ENCODE measurements at places on chromosomes 5 and 9. TPM values are rescaled to one million over a fixed set of nuclear protein-coding genes. Genes with fewer than 3 reads are reported as not detected.
A peak's percentile ranks its signal among the peaks of the same experiment; 100 is the strongest.

The GABRP gene
- total RNA-seq = 0.03 TPM

The CNTLN gene
- 10.1 TPM for total RNA-seq

The FGD3 gene
- 0.68 TPM for total RNA-seq

The MAMDC2 gene
- total RNA-seq = 28.7 TPM

The SLC1A3 gene
- 8.5 TPM for total RNA-seq

The NEUROG1 gene
- total RNA-seq = not detected

The CENPK gene
- 134 TPM for total RNA-seq

The CARD9 gene
- not detected for total RNA-seq

The ENTR1 gene
- total RNA-seq = 52.3 TPM

The ADRB2 gene
- 0.40 TPM for total RNA-seq

The GPR150 gene
- total RNA-seq = 0.12 TPM

The COL5A1 gene
- 14.2 TPM for total RNA-seq

GRCh38 chr9:81394881-81395675, 294.3 kb downstream of the TLE1 start:
- H3K4me3 ChIP-seq = no peak overlapping the region
- no peaks in the 10 kb centered on the region for H3K27me3 ChIP-seq
- no peak overlapping the region for H3K27ac ChIP-seq
- H3K4me1 ChIP-seq = peaks cover 23% of the 10 kb centered on the region
- no peak for DNase-seq
- no peaks in the 10 kb centered on the region for H3K36me3 ChIP-seq

DNA sequence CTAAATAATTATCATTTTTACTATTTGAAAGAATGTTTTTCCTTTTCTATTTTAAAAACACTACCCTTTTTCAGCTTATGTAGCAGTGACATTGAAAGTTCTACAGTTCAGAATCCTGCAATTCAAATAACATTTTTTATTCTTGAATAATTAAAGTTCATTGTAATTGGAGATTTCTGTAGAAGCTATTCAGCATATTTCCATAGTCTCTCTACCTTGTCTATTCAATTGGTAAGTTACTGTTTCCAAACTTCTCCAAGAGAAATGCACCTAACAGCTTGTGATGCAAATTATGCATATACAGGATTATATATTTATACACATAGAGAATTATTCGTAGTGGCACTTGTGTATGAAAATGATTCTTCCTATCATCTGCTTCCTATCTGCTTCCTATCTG, 149.7 kb upstream of the ARRDC3 start:
- H3K36me3 ChIP-seq = no peaks in the 10 kb centered on the region
- no peak overlapping the region for H3K27ac ChIP-seq
- no peak overlapping the region for H3K4me3 ChIP-seq
- no peaks in the 10 kb centered on the region for H3K27me3 ChIP-seq

DNA sequence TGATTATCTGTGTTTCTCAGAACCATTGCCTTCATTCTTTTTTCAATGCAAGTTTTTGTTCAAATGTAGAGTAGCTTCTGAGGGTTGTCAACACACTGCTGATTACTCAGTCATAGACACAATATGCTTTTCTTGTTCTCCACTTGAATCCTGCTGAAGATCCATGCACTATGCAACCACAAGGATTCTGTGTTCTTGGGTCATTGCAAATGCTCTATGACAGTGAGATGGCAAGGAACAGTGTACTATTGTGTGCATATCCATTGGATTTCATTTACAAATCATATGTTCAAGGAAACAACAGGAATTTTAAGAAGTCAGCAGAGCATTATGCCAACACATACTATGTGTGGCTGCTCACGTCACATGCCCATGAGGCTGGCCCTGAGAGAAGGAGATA, 1590.2 kb downstream of the EFNA5 start:
- no peak overlapping the region for H3K27ac ChIP-seq
- no peak overlapping the region for H3K4me3 ChIP-seq
- H3K27me3 ChIP-seq = no peaks in the 10 kb centered on the region
- H3K4me1 ChIP-seq = peaks cover 9% of the 10 kb centered on the region

DNA sequence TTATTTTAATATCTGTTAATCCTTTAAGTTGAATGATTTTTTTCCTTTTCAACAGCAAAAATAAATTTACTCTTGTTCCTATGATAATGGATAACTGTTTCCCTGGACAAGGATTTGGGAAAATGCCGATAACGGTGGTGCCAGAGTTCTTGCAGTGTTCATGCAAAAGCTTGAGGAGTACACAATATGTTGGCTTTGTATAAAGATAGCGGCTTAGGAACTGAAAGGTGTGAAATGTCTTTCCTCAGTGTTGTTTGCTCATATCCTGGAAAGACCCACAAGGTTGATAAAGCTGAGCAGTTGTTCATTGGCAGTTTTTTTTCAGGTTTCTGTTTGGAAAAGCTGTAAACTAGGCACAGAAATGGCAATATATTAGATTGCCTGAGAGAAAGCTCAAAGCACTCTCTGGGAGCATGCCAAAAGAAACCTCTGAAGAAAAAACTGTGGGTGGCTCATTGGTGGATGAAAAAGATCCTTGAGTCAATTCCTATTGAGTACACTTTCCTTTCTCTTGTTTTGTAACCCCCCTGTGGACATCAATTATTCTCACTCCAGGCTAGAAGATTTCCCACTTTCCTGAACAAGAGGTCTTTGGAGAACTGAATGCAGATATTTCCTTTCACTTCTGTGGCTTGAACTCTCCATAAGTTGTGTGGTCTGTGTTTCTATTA, 117.2 kb upstream of the RGMB start:
- peaks cover 48% of the 10 kb centered on the region for H3K4me1 ChIP-seq
- peak overlapping the region; percentile 96 for H3K27ac ChIP-seq
- H3K4me3 ChIP-seq = peak overlapping the region; percentile 25
- H3K27me3 ChIP-seq = no peaks in the 10 kb centered on the region
- peak; percentile 83 for DNase-seq

GRCh38 chr9:114938687-114939575, 8.5 kb upstream of the TNFSF8 start:
- no peaks in the 10 kb centered on the region for H3K4me1 ChIP-seq
- no peak overlapping the region for H3K27ac ChIP-seq
- DNase-seq = no peak
- H3K27me3 ChIP-seq = peaks cover 68% of the 10 kb centered on the region
- H3K4me3 ChIP-seq = no peak overlapping the region

- no peaks in the 10 kb centered on the region for H3K36me3 ChIP-seq
- DNase-seq = peak; percentile 85
- peaks cover 98% of the 10 kb centered on the region for H3K27me3 ChIP-seq
- H3K4me1 ChIP-seq = peaks cover 18% of the 10 kb centered on the region
- no peak overlapping the region for H3K27ac ChIP-seq
- peak overlapping the region; percentile 38 for H3K4me3 ChIP-seq
Measured at GRCh38 chr5:77973253-77973609, 197.1 kb upstream of the TBCA start.

DNA sequence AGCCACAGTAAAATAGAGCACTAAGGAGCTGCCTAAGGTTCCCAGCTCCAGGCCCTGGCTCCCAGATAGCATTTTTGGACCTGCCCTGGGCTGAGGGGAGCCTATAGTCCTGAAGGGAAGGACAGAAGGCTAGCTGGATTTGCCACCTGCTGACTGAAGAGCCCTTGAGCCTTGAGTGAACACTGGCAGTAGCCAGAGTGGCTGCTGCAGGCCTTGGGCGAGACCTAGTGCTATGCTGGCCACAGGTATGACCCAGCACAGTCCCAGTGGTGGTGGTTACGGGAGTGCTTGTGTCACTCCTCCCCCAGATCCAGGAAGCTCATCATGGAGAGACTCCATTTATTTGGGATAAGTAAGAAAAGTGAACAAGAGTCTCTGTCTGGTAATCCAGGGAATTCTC, 10.3 kb upstream of the STX17 start:
- H3K4me1 ChIP-seq = peaks cover 13% of the 10 kb centered on the region
- DNase-seq = no peak
- no peaks in the 10 kb centered on the region for H3K27me3 ChIP-seq
- H3K36me3 ChIP-seq = no peaks in the 10 kb centered on the region

GRCh38 chr5:170095646-170096045, 10.1 kb upstream of the FOXI1 start:
- H3K36me3 ChIP-seq = no peaks in the 10 kb centered on the region
- no peak overlapping the region for H3K27ac ChIP-seq
- H3K4me1 ChIP-seq = peaks cover 14% of the 10 kb centered on the region
- DNase-seq = no peak
- peaks cover 15% of the 10 kb centered on the region for H3K27me3 ChIP-seq

DNA sequence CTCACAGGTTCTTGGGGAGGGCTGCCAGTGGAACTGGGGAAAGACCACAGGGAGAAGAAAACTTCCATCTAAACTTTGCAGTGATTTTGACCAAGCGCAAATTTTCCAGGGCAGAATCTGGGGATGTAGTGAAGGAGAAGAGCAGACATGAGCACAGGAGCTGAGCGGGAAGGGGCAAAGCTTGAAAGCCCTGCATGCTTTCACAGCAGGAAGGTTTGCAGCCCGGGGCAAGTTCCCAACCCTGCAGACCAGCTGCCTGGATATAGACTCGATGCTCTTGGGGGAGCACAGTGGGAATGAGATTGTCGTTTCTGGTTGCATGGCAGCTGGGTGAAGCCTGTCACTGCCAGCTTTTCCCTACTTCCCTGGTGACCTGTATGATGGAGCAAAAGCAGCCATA, 276.8 kb upstream of the RORB start:
- no peak for DNase-seq
- H3K4me3 ChIP-seq = no peak overlapping the region
- no peak overlapping the region for H3K27ac ChIP-seq
- H3K36me3 ChIP-seq = no peaks in the 10 kb centered on the region
- no peaks in the 10 kb centered on the region for H3K27me3 ChIP-seq

DNA sequence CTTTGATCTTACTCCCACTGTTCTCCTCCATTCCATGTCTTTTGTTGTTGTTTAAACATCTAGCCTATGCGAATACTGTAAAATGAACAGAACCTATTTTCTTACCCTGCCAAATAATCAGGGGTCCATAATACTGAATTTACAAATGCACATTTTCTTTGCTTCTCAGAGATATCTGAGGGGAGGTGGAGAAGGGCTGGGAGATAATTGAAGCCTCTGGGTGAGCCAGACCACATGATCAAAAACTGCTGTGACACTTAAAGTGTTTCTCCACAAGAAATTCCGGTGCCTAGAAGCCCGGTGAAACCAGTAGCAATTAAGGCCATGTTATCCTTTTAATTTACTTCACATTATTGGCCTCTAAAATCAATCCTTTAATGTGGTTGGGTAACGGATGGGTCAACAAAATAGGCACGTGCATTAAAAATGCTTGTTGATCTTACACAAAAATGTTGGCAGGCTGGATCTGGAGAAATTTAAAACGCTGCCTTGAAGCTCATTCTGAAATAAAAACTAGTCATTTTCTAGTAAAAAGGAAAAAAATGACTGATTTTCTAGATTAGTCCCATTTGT, 10.8 kb downstream of the SEMA6A start:
- peaks cover 94% of the 10 kb centered on the region for H3K4me1 ChIP-seq
- no peak overlapping the region for H3K27ac ChIP-seq
- H3K27me3 ChIP-seq = no peaks in the 10 kb centered on the region
- H3K4me3 ChIP-seq = no peak overlapping the region
- no peaks in the 10 kb centered on the region for H3K36me3 ChIP-seq
- DNase-seq = no peak

DNA sequence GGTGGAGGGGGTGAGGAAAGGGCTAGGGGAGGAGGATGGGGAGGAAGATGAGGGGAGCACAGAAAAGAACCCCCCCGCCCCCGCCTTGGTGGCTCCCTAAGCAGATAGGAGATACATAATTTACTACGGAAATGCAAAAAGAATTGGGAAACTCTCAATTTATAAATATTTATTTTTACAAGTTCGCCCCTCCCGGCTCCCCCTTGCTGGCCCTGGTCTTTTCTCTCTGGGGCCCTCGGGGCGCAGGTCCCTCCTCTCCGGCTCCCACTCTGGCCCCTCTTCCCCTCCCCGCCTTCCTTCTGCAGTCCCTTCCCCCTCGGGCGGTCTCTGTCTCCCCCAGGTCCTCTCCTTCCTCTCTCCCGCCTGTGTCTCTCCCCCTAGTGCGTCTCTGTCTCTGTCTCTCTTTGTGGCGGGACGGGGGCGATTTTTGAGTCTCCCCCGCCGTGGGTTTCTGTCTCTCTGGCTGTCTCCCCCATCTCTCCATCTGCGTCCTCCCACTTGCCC, 173.6 kb upstream of the IER5L start:
- H3K36me3 ChIP-seq = no peaks in the 10 kb centered on the region
- peak overlapping the region; percentile 19 for H3K27ac ChIP-seq
- H3K27me3 ChIP-seq = no peaks in the 10 kb centered on the region
- peaks cover 14% of the 10 kb centered on the region for H3K4me1 ChIP-seq
- DNase-seq = peak; percentile 81
- peak overlapping the region; percentile 50 for H3K4me3 ChIP-seq

- H3K27me3 ChIP-seq = no peaks in the 10 kb centered on the region
- no peak for DNase-seq
- no peaks in the 10 kb centered on the region for H3K36me3 ChIP-seq
- no peak overlapping the region for H3K27ac ChIP-seq
- no peak overlapping the region for H3K4me3 ChIP-seq
- H3K4me1 ChIP-seq = no peaks in the 10 kb centered on the region
Measured at GRCh38 chr5:125181955-125182354, 435.5 kb upstream of the ZNF608 start.

- DNase-seq = no peak
- no peaks in the 10 kb centered on the region for H3K36me3 ChIP-seq
Measured at GRCh38 chr9:76944011-76944410, 38.1 kb upstream of the PRUNE2 start.

DNA sequence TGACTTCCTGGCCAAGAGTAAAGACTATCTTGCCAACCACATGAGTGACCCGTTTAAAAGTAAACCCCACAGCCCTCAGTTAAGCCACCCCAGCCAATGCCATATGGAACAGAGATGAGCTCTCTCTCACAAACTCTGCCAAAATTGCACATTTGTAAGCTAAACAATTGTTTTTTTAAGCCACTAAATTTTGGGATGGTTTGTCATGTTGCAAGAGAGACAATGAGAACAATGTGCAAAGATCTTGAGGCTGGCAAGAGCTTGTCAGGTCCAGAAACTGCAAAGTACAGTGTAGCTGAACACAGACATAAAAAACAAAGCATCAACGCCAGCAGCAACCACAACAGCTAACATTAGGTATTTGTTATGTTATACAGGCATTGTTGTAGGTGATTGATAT, 27.8 kb downstream of the HOMER1 start:
- H3K4me3 ChIP-seq = no peak overlapping the region
- no peak for DNase-seq
- H3K27ac ChIP-seq = no peak overlapping the region
- no peaks in the 10 kb centered on the region for H3K36me3 ChIP-seq
- H3K27me3 ChIP-seq = no peaks in the 10 kb centered on the region
- peaks cover 3% of the 10 kb centered on the region for H3K4me1 ChIP-seq

GRCh38 chr5:82657033-82657699, 379.0 kb upstream of the RPS23 start:
- no peak for DNase-seq
- H3K4me3 ChIP-seq = no peak overlapping the region
- no peak overlapping the region for H3K27ac ChIP-seq
- H3K4me1 ChIP-seq = no peaks in the 10 kb centered on the region
- no peaks in the 10 kb centered on the region for H3K27me3 ChIP-seq

- DNase-seq = no peak
- no peak overlapping the region for H3K27ac ChIP-seq
- no peaks in the 10 kb centered on the region for H3K27me3 ChIP-seq
- no peaks in the 10 kb centered on the region for H3K36me3 ChIP-seq
- H3K4me1 ChIP-seq = no peaks in the 10 kb centered on the region
- H3K4me3 ChIP-seq = no peak overlapping the region
Measured at GRCh38 chr9:27861887-27862286, 288.6 kb upstream of the C9orf72 start.

Measured in neural progenitor cell (in vitro differentiated cells).